ENCODE measurements at places on chromosomes 11 and 22. TPM values are rescaled to one million over a fixed set of nuclear protein-coding genes. Genes with fewer than 3 reads are reported as not detected.

DNA sequence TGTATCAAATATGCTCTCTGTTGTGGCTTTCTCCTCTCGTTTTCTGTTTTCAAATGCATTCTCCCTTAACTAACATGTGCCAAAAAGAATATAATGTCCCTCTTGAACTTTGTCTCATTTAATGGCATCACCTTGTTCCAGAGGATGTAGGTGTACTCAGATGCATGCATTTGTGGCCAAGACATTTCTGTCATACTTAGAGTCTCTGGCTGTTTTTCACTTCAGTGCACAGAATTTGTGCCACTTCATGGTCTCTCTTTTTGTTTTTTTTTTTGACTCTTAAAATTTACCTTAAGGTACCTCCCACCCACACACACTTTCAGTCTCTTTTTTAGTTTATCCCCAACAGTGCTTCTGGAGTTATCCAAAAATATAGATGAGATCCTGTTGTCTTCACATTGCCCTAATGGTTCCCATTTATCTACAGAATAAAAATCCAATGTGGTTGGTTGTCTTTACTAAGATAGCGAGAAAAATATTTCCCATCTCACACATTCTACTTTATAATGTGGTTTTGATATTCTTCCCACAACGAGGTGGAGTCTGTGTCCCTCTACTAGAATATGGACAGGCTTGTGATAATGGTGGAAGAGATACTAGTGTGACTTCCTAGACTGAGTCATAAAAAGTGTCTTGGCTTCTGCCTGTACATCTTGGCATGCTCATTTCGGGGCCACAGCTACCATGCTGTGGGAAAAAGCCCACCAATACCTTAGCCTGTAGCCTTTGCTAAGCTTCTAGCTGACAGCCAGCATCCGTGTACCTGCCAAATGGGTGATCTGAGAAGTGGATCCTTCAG lies 125.8 kb downstream of the DDX10 start:
- DNase-seq = no peak

- no peak for DNase-seq
Observed at GRCh38 chr11:59151761-59152160, 9.1 kb downstream of the FAM111A start.

Gene RIN1
- 3.6 TPM for total RNA-seq

Gene MYRF
- 0.16 TPM for total RNA-seq

- no peak for DNase-seq
Observed at GRCh38 chr22:17013396-17014100, 5.5 kb upstream of the GAB4 start.

GRCh38 chr22:25404928-25405816 lies 159.3 kb upstream of the GRK3 start:
- no peak for DNase-seq

Gene LRRC74B
- not detected for total RNA-seq

Gene ABCG4
- total RNA-seq = not detected

GRCh38 chr11:34263441-34264091 lies 94.2 kb downstream of the ABTB2 start:
- no peak for DNase-seq

DNA sequence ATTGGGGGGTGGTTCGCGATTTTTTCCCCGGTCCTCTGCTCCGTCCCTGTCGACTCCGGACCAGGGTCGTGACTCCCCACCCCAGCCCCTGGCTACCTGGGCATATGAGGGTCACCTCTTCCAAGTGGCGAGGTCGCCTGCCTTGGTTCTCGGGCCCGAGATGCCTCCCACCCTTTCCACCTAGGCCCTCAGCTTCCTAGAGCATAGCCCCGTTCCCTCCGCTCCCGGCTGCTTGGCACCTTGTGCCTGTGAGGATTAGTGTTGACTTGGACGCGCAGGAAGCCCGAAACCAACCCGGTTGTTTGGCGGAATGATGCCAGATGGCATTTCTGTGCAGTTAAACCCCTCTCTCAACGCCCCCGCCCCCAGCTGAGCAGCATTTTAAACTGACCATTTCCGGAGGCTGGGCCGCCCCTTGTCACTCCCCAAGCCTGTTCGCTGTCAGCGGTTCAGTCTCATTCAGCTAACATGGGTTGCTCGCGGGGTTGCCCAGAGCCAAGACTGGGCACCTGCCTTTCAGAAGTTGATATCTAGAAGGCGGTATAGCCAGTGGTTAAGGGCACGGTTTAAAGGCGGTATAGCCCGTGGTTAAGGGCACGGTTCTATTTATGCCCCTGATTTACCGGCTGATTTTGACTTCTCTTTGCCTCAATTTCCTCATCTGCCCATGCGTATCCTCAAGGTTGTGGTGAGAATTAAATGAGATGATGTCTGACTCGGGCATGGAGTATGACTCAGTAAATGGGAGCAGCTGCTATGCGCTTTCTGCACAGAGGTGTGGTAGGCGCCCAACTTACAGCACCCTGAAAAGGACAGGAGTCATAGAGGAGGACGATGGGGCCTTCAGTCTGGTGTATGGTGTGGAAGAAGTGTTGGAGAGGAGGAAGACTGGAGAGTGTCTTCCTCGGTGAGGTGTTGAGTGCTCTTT lies 639 bp downstream of the INCENP start:
- peak; percentile 31 for DNase-seq

- no peak for DNase-seq
Observed at GRCh38 chr11:92224054-92224406, 588 bp upstream of the FAT3 start.

GRCh38 chr11:65266210-65266609 lies 4.4 kb downstream of the POLA2 start:
- DNase-seq = no peak

DNA sequence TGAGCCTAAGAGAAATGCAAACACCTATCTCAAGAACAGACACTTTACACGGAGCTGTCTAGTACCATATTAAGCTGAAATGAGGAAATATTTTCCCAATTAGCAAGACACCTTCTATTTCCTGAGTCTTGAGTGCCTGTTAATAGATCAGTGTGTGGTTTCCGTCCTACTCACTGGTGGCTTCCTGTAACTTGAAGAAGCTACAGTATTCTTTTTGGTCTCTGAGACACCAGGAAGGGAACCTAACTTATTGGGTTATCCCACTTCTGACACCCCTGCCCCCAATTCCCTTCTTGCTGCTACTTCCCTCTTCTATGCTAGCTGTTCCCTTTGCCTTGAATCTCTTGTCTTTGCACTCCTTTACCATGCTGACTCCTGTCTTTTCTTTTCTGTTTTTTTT lies 92.7 kb downstream of the FDX1 start:
- no peak for DNase-seq

DNA sequence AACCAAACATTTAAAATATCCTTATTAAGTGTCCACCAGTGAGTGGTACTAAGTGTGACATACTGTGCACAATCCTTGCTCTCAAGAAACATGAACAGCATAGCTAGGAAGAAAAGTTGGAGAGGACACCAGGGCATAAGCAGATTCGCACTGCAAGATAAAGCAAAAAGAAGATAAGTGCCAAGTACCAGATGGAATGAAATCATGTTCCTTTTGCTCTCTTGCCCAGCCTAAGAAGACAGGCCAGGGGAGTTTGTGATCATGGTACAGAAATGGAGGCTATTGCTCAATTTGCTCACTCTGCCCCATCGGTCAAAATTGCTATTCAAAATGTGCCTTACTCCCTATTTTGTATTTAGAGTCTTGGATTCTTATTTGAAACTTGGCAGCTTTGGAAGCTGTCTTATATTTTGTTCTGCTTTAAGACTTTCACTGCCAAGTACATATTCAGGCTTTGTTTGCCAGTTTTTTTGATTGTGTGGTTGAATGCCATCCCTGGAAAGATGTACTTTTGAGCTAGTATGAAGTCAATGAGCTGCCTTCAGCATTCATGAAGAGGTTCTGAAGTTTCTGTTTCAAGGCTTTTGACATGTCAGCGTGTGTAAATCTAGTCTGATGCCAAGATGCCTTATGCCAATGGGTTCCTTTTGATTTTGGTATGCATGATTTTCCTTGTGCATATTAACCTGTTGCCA lies 90.3 kb downstream of the PAX6 start:
- DNase-seq = no peak

Gene NPAS4
- total RNA-seq = not detected

Gene APOL2
- 109 TPM for total RNA-seq

Gene NXPE2
- 0.19 TPM for total RNA-seq

GRCh38 chr11:65415499-65416340 lies 6.9 kb upstream of the NEAT1 start:
- DNase-seq = no peak

- no peak for DNase-seq
Observed at GRCh38 chr11:104619751-104620150, 278.5 kb downstream of the CASP12 start.

- no peak for DNase-seq
Observed at GRCh38 chr11:14331476-14332136, 27.4 kb downstream of the RRAS2 start.

- DNase-seq = no peak
Observed at GRCh38 chr11:86726118-86726753, 53.8 kb upstream of the ME3 start.

Gene UPK3A
- not detected for total RNA-seq

GRCh38 chr11:40290171-40290631 lies 1169.3 kb downstream of the LRRC4C start:
- DNase-seq = no peak

- DNase-seq = no peak
Observed at GRCh38 chr11:33716243-33716642, 15.6 kb upstream of the C11orf91 start.

GRCh38 chr11:57868491-57868890 lies 106.9 kb downstream of the CTNND1 start:
- DNase-seq = no peak

- no peak for DNase-seq
Observed at GRCh38 chr22:37546437-37547250, 13.6 kb upstream of the CDC42EP1 start.

Gene INPP5J
- 0.84 TPM for total RNA-seq

Gene E2F8
- 0.60 TPM for total RNA-seq

DNA sequence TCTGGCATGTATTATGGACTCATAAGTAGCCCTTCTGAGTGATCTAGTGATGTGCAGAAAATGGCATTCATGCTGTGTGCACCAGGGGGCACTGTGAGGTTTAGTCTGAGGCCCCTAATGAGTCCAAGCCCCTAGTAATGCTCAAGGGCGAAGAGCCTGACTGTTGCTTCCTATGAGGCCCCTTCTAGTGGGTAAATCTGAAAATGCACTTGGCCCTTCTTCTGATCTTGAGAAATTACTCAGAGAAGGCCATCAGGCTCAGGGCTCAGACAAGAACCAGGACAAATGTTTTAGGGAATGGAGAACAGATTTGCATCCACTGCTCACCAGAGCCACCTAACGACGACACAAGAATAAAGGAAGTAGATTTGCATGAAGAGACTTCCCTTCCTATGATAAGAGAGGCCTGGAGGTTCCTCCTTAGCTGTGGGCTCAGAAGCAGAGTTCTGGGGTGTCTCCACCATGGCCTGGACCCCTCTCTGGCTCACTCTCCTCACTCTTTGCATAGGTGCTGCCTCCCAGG lies 75.8 kb downstream of the GGTLC2 start:
- no peak for DNase-seq

Gene SYCE3
- not detected for total RNA-seq

DNA sequence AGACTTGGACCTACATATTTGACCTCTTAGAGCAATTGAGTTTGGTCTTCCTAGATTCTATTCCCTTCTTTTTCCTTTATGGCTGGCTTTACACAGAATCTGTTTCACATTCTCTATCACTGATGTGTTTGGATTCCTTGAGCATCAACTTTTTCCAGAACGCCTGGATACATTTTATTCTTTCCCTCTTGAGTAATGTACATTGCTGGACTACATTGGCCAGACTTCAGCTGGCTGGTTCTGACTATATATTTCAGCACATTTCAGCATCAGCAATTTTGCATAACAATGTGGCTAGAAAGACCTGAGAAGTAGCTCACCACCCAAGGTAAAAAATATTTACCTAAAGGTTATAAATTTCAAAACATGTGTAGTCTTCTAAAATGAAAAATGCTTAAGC lies 2198.2 kb upstream of the RAG2 start:
- DNase-seq = no peak

Gene TREH
- total RNA-seq = not detected

GRCh38 chr22:46974077-46974476 lies 211.6 kb downstream of the TBC1D22A start:
- DNase-seq = no peak

Gene TEX12
- total RNA-seq = 0.96 TPM

DNA sequence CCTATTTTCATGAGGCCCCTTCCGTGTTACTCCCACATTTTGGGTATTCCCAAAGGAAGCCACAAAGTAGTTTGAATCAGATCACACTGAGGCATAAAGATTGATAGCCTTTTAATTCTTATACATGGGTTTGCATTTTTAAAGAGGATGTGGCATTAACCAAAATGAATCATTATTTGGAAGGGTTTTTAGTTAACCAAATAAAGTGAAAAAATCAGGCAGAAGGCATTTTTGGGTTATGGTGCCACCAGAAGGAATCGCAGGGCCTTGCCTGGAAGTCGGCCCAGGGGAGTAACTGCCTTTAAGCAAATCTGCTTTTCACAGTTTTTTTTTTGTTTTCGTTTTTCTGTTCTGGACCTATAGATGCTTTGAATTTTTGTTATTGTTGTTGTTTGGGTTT lies 55.4 kb downstream of the HSD17B12 start:
- DNase-seq = no peak

GRCh38 chr11:1502168-1502953 lies 15.8 kb upstream of the MOB2 start:
- no peak for DNase-seq

GRCh38 chr11:5343474-5344335 lies at the start of gene OR51B5:
TSS of gene OR51B5 (minus strand) at chr11:5343524. CDS start at chr11:5343524, 0 bp downstream.
- DNase-seq = no peak

Gene PAMR1
- total RNA-seq = 17.7 TPM

DNA sequence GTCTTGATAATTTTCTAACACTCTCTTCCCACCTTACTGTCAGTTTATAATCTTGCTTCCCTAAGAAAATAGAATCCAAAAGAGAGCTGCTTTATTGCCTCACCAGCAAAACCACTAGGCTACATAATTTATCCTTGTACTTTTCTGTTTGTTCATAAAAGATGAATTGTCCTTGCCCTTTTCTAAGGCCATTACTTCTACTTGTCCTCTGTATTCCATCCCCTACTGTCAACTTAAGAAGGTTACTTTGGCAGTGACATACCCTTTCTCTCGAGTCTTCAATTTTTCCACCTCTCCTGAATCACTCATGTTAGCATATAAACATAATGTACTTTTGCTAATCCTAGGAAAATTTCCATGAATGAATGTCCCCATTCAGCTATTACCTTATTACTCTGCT lies 18.0 kb downstream of the BIRC2 start:
- DNase-seq = no peak

Gene RIBC2
- total RNA-seq = not detected
